Stimulated activated CD4-positive, alpha-beta T cell treated with anti-CD3 and anti-CD28 coated beads, Interleukin-2, amount 100 ng/mL, for 24 hours (primary cell): ENCODE measurements at places on chromosomes 12 and 14.

DNA sequence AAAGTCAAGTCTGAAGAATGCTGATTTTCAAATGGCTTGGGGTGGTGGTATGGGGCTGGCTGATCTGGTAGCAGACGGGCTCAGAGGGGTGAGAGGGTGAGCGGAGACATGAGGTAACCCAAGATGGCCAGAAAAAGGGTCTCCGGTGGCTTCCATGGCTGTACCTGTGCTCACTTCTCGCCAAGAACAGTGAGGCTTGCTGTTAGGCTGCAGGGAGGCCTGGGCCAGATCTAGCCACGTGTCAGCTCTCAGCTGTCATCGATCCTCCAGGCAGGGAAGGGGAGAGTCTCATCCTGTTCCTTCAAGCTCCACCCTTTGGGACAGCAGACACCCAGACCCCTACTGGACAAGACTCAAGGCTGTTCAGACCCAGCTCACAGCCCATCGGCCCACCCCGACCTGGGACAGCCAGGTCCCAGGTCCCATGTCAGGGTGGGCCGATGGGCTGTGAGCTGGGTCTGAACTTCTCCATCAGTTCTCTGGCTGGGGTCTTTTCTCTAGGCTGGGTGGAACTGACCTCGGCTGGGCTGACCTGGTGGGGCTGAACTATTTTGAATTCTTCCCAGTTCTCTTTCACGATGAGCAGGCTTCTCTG lies 9.0 kb downstream of the LRTM2 start:
- DNase-seq: no peak

- DNase-seq: no peak
These were observed 330.9 kb downstream of the TMEM121 start for GRCh38 chr14:105857220-105857825.

DNA sequence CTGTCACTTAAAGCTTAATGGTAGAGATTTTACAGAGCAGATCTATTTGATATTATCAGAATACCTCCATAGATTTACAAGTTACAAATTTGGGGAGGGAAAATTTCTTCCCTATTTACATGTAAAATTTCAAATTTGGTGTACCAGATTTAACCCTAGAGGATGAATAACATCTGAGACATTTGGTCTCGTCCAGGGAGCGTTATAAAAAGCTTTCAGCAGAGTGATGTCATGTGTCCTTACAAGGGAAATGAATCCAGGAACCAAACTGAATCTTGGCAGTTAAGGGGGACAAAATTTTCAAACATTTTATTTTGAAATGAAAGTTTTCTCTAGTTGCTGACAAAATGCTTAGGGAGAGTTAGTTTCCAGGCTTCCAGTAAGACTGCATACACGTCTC lies 4.5 kb upstream of the CDK17 start:
- no peak for DNase-seq

DNA sequence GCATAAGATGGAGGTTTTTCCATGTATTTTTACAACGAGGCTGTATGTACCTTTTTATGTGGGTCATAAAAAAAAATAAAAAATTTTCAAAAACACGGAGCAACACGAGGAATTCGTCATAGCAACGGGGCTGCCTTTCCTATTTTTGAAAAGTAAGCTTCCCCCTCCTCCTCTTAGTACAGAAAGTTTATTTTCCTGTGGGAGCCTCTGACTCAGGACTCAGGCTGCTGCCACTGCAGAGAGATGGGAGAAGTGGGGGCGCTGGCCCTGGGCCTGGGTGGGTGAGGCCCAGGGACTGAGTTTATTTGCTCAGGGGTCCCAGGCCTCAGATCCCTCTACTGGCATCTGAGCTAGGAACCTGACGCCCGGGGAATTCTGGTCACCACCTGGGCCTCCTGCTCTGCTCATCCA lies 10.2 kb upstream of the CMKLR1 start:
- no peak for DNase-seq

DNA sequence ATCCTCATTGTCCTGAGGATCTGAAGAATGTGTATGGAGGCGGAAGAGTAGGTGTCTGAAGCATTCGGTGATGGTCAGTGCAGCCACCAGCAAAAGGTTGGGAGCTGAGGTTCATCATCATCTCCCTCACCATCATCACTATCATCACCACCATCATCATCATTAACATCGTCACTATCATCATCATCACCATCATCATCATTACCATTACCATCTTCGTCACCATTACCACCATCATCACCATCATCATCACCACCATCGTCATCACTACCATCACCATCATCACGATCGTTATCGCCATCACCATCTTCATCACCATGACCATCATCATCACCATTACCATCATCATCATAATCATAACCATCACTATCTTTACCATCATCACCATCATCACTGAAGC lies 90.8 kb upstream of the TMEM132D start:
- no peak for DNase-seq

DNA sequence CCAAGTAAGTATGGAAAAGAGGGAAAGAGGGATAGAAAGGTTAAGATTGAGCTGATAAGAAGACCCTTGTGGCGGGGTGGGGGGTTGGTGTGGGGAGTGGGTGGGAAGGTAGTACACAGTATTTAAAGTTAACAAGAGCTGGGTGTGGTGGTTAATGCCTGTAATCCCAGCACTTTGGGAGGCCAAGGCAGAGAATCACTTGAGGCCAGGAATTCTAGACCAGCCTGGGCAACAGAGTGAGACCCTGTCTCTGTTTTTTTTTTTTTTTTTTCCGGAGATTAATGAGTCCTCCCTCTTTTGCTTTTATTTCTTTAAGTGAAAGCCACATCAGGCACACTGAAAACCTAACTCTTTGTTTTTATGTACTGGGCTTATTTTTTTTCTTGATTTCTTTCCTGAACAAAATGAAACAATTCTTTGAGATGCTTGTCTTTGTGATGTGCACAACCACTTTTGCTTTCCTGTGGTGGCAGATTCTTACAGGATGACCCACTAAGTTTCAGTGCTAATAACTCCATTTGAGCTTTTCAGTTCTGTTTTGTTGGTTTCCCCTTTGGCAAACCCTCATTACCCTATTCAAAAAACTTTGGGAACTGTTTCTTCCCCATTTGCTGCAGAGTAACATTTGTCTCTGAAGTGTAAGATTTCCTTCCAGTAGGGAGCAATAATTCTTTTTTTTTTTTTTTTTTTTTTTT lies 54.8 kb downstream of the WNK1 start:
- no peak for DNase-seq

- DNase-seq: no peak
These were observed 8.8 kb upstream of the EVL start for GRCh38 chr14:100056431-100056830.

DNA sequence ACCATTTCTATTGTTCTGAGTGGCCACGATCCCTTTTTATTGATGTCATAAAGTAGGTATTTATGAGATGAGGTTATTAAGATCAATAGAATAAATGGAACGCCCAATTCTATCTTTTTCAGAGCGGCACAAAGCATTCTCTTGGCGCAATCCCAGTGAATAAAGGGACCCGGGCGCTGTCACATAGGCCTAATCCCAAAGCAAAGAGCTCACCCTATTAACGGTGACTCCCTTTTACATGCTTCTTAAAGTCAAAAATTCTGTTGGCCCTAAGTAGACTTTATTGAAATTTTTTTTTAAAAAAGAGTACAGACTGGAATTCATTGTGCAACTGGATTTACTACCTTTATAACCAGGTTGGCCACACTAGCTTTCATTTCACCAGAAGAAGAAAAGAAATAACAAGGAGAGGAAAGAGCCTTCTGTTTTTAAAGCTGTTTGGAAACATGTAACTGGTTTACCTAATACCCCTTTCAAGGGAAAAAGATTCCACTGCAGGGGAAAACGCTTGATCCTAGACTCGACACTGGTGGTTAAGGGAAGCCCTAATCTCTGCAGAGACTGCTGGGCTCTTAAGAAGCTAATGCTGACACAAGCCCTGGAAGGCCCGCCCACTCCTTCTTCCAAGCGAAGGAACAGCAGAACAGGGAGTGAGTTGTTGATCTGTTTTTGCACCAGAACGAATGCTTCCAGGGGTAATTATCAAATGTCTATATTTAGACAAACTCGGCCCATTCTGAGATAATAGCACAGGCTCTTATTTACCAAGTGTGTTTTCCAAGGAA lies 381.2 kb downstream of the BCL11B start:
- DNase-seq: no peak

DNA sequence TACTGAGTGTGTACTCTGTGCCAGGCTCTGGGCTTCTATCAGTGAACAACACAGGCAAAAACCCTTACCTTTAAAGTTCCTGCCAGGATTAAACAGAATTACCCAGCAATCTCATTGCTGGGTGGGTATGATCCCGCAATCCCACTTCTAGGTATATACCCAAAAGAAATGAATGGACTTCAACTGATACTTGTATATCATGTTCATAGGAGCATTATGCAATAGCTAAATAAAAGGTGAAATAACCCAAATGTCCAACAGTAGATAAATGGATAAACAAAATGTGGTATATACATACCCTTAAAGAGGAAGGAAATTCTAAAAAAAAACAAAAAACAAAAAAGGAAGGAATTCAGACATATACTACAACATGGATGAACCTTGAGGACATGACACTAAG lies 14.7 kb downstream of the DAZAP2 start:
- no peak for DNase-seq

- no peak for DNase-seq
These were observed 1.9 kb downstream of the RPS6KL1 start for GRCh38 chr14:74921053-74921620.

DNA sequence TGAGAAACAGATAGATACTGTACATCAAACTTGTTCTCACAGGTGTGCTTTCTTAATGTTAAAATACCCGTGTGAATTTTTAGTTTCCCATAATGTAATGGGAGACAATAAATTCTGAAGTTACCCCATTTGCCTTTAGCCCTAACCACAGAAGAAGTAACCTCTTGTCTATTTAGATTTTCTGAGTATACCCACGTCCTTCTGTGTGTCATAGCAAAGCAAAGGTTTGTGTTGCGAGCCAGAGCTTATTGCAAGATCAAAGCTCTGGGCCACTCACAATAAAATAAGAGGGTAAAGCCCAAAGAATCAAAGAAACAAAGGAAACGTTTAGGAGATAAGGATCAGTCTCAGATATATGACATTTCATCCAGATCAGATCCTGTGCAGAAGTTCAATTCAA lies 73.9 kb downstream of the BMP4 start:
- no peak for DNase-seq

GRCh38 chr14:56760164-56760914 lies 49.9 kb downstream of the OTX2 start:
- DNase-seq: no peak

- no peak for DNase-seq
These were observed 116.7 kb downstream of the BEGAIN start for GRCh38 chr14:100470523-100470897.

DNA sequence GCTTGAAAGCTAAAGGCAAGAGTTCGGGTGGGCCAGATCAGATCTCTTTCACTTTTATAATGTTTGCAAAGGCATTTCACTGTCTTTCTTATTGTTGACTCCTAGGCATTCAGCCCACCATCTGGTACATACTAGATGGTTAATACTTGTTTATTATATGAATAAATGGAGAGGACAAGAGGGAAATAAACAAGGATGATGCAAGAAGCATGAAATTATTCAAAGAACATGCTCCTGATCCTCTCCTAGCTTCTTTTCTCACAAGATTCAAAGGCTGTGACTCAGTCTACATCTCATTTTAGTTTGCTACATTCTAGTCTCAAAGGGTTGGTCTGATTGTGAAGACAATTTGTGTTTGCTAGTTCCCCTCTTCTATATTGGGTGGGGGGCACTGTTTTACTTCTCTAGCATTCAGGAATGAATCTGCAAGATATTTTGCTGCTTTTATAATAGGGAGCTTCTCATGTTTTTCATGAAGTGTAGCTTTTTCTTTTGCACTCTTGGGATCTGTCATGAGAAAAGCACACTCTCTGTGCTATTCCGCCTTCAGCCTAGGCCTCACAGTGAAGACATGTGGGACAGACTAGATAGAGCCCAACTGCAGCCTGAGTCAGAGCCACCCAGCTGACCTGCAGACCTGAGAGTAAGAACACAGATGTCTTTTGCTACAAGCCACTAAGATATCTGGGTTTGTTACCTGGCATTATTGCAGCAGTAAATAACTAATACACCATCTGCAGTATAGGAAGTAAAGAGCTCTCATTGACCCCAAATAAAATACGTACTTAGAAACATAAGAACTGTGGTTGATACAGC lies 65.7 kb downstream of the PTHLH start:
- no peak for DNase-seq

DNA sequence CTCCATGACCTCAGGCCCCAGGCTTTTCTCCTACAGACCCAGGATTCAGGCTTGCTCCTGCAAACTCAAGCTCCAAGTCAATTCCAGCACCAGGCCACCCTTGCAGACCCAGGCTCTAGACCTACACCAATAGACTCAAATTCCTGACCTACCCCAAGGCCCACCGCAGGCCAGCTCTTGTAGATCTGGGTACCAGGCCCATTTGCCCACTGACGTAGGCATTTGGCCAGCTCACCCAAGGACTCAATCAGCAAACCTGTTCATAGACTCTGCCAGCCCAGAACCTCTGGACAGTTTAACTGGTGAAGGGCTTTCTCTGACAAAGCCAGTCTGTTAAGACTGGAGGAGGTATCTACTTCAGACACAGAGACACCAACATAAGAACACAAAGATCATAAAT lies 52.3 kb downstream of the SPTSSA start:
- no peak for DNase-seq

- DNase-seq: no peak
These were observed 382.8 kb downstream of the ADAMTS20 start for GRCh38 chr12:43169115-43169681.

DNA sequence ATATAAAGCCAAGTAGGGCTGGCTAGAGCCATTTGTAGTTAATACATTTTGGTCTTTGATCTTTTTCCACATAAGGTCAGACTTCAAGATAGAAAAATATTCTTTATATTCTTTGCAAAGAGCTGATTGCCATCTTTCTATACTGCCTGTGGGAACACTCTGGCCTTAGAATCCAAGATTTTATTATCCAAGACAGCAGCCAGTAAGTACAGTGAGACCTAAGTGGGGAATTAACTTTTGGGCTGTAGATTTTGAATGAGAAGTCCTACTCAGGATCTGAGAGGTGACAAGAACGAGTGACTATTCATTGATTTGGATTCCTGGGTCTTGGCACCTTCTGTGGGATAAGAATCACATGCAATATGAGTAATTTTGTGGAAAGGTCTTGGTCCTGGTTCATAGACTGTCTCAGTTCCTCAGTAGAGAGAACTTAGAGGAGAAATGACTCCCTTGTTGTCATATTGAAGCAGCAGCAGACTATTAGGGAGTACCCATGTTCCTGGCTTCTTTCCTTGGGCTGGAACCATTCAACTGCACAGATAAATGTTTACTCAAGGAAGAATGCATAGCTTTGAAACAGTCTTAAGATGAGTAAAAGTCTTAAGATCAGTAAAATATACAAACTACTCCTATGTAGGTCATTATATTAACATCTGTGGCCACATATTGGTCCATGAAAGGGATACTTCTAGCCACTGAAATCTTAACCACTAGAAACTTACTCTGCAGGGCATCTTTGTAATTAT lies 353.8 kb downstream of the RAD51B start:
- DNase-seq: no peak
